ENCODE measurements at places on chromosomes 5 and 9.
A peak's percentile ranks its signal among the peaks of the same experiment; 100 is the strongest.

DNA sequence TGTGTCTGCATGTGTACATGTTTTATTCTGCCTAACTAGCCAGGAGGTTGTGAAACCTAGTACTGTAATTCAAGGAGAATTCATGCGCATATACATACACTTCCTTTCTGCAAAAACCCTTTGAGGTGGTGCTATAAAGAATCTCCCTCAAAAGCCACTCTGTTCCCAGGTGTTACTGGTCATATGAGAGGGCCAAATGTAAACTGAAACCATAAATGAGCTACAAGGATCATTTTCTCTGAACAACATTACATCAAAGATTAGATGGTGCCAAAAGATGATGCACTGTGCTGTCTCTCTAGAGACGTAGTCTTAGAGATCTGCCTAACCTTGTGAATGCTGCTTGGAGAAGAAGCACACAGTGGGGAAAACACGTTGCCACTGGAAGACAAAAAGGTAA is 15.7 kb downstream of the NREP start:
- DNase-seq: no peak

- no peak for DNase-seq
Measured at GRCh38 chr5:167217097-167217743, 1074.2 kb upstream of the WWC1 start.

DNA sequence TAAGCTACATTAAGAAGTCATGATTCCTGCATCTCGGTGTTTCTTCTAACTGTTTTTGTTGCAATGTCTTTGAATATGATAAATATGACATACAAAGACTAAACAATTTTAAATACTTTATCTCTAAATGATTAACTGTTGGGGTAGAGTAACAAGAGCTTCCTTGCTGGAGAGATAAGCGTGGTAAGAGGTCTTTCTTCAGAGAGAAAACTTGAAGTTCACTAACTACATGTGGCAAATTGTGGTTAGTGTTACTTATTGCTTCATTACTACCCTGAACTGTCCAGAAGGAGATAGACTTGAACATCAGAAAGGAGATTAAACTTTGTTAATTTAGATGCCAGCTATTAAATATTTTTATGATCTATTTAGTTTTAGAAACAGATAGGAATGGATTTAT is 7.0 kb upstream of the ARSB start:
- DNase-seq: no peak

GRCh38 chr9:128193469-128194096 is 2.2 kb upstream of the CIZ1 start:
- no peak for DNase-seq

DNA sequence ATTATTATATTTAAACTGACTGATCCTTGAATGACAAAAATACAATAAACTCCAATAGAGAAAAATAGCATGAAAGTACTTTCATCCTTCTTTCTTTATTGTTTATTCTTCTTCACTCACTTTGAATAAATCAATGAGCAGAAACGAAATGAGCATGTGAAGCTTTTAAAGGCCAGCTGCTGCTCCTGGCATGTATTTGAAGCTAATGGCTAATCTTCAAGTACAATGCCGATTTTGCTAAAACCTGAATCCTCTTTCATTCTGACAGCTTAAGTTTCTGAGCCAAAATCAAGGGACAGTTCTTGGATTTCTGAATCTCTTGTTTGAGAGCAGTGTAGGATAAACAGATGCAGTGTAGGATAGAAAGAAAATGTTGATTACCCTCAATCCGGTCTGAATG is 237.3 kb downstream of the CDH10 start:
- no peak for DNase-seq

- DNase-seq: no peak
Measured at GRCh38 chr5:79986260-79986659, 4.8 kb downstream of the MTX3 start.

DNA sequence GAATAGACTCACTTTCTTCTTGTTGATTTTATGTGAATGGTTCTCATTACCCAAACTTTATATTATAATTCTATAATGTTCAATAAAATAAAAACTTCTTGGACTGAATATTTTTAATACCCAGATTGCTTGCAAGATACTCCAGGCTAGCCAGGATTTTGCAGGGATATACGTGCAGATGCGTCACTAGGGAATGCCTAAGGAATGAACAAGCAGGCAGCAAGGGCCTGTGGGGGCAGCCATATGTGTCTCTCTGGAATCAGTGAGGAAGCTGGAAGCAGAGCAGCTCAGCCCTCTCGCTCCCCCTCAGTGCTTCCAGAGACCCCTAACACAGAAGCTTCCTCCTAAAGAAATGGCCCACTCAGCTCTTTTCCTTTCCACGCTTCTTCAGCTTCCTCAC is 457.4 kb downstream of the CCDC171 start:
- DNase-seq: no peak

- no peak for DNase-seq
Measured at GRCh38 chr5:41751867-41752266, 118.4 kb downstream of the OXCT1 start.

GRCh38 chr5:65326922-65327321 is 154.8 kb downstream of the ADAMTS6 start:
- no peak for DNase-seq

DNA sequence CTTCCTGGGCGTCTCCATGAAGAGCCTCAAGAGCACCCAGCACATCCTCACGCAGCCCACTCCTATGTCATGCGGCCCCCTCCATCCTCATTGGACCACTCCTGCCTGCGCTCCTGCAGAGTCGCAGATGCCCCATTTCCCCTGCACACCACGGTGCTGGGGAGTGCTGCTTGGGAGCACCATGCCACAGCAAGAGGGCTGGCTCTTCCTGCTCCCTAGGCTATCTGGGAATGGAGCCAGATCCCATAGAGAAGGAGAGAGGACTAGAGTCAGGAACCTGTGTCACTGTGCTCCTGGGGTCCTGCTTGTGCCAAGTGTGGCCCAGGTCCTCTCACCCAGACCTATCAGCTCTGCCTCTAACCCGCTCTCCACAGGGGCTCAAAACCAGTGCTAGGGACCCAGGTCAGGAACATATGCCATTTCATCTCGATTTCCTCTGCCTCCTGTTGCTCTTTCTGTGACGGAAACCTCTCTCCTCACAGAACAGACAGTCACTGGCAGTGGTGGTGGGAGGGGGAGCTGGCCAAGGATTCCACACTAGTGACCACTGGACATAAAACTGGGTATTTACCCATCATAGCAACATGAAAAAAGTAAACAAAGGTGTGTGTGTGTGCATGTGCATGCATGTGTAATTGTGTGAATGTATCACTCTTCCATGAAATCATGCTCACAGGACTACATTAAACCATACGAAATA is 178.4 kb downstream of the TTLL11 start:
- no peak for DNase-seq

- no peak for DNase-seq
Measured at GRCh38 chr5:149790276-149790675, 60.2 kb downstream of the PPARGC1B start.

DNA sequence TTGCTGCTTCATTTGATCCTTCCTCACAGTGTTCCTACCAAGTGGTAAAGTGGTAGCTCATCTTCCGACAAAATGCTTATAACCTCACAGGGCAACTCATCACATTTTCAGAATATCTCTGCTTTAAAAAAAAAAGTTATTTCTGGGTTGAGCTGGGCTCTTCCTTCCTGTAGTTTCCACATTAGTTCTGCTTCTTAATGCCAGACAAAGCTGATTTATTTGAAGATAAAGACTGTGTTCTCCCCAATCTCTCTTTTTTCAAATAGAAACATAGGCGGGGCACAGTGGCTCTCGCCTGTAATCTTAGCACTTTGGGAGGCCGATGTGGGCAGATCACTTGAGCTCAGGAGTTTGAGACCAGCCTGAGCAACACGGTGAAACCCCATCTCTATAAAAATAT is 273.1 kb downstream of the ACTL7B start:
- no peak for DNase-seq

GRCh38 chr5:161847941-161848391 is at the start of gene GABRA1:
Gene GABRA1, plus strand, starts transcription at chr5:161848120. Its CDS starts 2,691 bp downstream, at chr5:161850811.
- DNase-seq: no peak

DNA sequence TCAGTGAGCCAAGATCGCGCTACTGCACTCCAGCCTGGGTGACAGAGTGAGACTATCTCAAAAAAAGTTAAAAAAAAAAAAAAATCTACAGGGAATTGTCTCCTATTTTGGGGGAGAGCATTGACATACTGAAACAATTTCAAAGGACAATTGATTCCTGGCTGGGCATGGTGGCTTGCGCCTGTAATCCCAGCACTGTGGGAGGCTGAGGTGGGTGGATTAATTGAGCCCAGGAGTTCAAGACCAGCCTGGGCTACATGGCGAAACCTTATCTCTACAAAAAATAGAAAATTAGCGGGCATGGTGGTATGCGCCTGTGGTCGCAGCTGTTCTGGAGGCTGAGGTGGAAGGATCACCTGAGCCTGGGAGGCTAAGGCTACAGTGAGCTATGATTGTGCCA is 30.6 kb downstream of the GPR107 start:
- DNase-seq: no peak

- DNase-seq: peak; percentile 47
Measured at GRCh38 chr9:83334320-83334719, 203.9 kb downstream of the FRMD3 start.

DNA sequence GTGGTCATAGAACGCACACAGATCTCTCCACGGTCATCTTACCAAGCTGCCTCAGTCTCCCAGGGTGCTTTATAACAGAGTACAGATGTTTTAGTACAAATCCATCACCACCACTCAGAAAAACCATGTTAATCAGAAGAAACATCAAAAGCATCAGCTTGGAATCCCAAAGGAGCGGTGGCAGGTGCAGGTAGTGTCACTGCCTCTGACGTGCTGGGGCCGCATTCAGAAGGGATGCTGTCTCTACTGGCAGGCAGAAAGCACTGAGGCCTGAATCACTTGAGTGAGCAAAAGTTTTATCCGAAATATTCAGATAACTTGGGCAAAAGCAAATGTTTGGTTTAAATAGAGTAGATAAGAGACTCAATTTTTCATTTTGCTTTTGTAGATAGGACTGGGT is 448.4 kb upstream of the ZNF608 start:
- DNase-seq: no peak

DNA sequence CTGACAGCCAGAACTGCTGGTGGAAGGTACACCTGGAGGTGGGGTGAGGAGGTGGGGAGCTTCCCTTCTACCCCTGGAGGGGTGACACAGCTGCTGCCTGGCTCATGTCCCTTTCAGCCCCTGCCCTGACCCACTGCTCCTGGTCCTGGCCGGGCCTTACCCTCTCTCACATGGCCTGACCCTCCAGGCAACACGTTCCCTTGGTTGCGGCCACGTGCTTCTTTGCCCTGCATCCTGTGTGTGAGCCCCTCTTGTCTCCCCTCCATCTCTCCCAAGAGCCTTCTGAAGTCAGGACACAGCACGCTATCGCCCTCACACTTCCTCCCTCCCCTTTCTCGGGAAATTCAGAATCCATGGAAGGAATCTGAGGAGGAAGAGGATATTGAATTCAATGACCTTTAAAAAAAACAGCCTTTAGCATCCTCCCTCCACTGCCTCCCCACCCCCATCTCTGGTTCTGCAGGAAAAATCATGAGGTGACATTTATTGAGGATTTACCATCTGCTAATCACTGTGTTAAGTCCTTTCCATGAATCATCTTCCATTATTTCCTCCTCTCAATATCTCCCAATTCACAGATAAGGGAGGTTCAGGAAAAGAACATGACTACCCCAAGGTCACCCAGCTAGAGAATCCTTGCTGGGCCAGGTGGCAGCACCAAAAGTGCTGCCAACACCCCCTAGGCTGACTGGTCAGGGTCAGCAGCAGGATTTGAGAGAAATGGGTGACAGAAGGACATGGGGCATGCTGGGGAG is 8.3 kb downstream of the AQP3 start:
- no peak for DNase-seq

DNA sequence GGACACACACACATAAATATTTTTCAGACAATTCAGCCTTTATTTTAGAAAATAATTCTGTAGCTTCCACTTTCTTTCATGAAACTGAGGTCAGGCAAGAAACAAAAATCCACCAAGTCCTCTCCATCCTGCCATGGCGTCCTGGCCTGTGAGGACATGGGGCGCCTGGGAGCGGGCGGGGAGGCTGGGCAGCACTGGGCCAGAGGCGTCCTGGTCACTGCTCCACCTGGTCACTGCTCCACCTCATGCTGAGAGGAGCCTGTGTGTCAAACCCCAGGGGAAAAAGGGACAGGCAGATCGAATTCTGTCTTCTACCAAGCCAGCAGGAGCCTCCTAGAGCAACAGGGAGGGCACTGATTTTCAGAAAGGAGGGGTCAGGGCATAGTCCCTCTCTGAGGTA is 12.1 kb downstream of the MGAT1 start:
- DNase-seq: no peak

DNA sequence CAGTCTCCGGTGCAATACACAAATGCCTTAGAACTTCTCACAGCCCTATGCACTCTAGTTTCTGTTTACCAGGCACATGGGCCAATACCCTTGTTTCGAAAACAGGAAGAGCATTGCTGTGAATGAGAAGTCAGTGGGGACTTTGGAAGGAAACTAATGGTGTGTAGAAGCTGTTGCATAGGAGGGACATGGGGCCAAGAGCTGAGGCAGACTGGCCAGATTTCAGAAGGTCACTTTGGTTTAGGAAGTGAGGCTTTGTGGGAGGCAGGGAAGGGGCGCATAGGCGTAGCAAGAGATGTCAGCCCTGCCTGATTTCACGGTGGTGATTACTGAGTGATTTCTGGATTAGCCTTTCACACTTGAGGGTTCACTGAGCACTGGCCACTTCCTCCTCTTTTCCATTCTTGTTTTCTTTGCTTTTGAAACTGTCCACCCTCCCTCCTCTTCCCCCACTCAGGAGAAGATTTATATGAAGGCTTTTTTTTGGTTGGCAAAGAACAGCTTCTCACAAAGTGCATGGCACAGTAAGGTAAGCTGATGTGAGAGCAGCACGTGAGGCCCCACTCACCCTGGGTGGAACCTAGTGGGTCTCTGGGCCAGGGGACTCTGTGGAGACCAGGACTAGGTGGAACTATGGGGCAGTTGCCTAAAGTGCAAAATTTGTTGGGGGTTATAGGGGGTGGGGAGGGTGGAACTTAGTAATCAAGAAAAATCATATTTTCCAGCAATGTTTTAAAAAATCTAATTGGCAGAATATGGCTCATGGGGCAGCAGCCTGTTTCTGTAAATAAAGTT is 6.1 kb upstream of the TMEM252 start:
- DNase-seq: no peak

DNA sequence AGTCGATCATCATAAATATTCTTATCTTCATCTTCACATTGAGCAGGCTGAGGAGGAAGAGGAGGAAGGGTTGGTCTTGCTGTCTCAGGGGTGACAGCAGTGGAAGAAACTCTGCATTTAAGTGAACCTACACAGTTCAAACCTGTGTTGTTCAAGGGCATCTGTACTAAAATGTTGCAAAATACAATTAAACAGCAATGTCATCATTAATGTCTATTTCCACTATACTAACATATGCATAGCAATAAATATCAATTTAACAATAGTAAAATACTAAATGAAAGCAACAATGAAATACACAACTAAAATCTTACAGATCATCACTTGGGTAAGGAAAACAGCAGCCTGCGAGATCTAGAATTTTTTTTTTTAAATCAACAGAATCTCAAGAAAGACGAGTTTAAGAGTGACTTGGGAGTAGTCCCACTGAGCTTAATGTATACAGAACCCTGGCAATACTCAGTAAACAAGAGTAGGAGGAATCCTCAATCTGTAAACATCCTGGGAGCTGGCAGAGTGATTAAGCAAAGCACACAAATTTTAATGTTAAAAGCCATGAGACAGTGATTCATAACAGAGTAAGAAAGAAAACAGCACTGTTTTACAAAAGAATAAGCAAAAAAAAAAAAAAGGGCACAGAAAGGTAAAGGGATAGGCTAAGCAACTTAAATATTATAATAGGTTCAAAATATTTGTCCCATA is 10.0 kb downstream of the HOMER1 start:
- DNase-seq: no peak
